ENCODE measurements at places on chromosomes 5 and 9.

- no peaks in the 10 kb centered on the region for H3K4me1 ChIP-seq
- no peak for DNase-seq
- no peak overlapping the region for H3K4me3 ChIP-seq
Measured at GRCh38 chr9:111274737-111275136, 55.3 kb downstream of the OR2K2 start.

- H3K36me3 ChIP-seq: no peaks in the 10 kb centered on the region
- no peaks in the 10 kb centered on the region for H3K4me1 ChIP-seq
- no peak for DNase-seq
- no peak overlapping the region for H3K27ac ChIP-seq
- H3K27me3 ChIP-seq: no peaks in the 10 kb centered on the region
Measured at GRCh38 chr9:82209797-82210470, 221.4 kb downstream of the SPATA31D1 start.

GRCh38 chr9:121289772-121290370 is 21.9 kb downstream of the GSN start:
- no peak overlapping the region for H3K27ac ChIP-seq
- H3K27me3 ChIP-seq: no peaks in the 10 kb centered on the region
- no peak for DNase-seq

GRCh38 chr5:154031937-154032489 is 6.7 kb downstream of the FAM114A2 start:
- peaks cover 18% of the 10 kb centered on the region for H3K36me3 ChIP-seq
- no peak overlapping the region for H3K4me3 ChIP-seq
- DNase-seq: no peak
- no peaks in the 10 kb centered on the region for H3K27me3 ChIP-seq
- H3K4me1 ChIP-seq: no peaks in the 10 kb centered on the region
- no peak overlapping the region for H3K27ac ChIP-seq

- no peaks in the 10 kb centered on the region for H3K27me3 ChIP-seq
- no peak overlapping the region for H3K27ac ChIP-seq
- no peaks in the 10 kb centered on the region for H3K36me3 ChIP-seq
- no peak overlapping the region for H3K4me3 ChIP-seq
Measured at GRCh38 chr9:76269789-76270188, 124.4 kb downstream of the RFK start.

- no peak for DNase-seq
- H3K36me3 ChIP-seq: no peaks in the 10 kb centered on the region
- no peaks in the 10 kb centered on the region for H3K27me3 ChIP-seq
- H3K4me3 ChIP-seq: no peak overlapping the region
Measured at GRCh38 chr5:133421394-133421793, 190.9 kb downstream of the FSTL4 start.

GRCh38 chr5:148923023-148923422 is 96.6 kb downstream of the ADRB2 start:
- no peak for DNase-seq
- H3K4me1 ChIP-seq: no peaks in the 10 kb centered on the region
- no peaks in the 10 kb centered on the region for H3K27me3 ChIP-seq
- H3K36me3 ChIP-seq: no peaks in the 10 kb centered on the region
- no peak overlapping the region for H3K4me3 ChIP-seq
